CD8-positive, alpha-beta T cell (primary cell): ENCODE measurements at places on chromosomes 3 and 15. TPM values are rescaled to one million over a fixed set of nuclear protein-coding genes. Genes with fewer than 3 reads are reported as not detected.

DNA sequence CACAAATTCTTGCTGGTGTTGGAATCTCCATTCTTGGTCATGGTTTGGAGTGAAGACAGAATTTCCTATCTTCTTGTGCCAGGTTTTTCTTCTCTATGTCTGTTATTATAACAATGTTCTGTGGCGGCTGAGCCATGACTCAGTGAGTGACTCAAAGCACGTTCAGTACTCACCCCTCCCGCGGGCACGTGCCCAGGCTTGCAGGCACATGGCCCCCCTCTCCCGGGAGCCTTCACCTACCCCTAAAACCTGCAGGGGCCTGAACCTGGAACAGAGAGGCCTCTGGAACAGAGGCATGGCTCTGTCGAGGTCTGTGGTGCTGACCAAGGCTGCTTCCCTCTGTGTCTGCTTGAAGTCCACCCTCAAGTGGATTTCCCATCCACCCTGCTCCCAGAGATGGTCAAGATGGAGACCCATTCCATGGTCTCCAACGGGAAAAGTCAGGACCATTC, 27.6 kb downstream of the PLXNB1 start:
- no peak for DNase-seq

GRCh38 chr3:46663591-46664135, 29.8 kb downstream of the ALS2CL start:
- DNase-seq: no peak

Gene PCLAF
- 0.65 TPM for total RNA-seq

DNA sequence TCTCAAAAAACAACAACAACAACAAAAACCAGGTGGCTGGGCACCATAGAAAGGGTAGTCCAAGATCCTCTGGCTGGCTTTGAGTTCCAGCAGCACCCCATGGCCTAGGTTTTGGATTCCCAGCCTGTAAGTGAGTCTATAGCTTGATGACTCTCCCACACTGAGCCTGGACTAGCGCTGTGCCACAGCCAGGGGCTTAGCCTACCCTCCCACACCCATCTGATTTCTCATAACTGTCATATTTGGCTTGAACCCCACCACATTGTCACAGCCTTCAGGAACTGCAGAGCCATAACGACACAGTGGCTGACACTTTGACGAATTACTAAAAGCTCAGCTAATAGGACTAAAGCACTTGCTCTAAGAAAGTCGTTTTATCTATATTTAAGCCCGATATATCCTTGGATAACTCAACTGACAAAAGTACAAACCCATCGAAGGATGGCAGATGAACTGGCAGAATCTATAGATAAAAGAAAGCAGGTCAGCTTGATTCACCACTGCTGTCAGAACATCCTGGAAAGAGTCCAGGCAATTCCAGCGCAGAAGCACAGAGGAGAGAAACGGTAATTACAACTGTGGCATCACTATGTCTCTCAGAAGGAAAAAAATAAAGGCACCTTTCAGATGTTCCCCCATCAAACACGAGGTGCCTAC, 62.1 kb downstream of the HOMER2 start:
- DNase-seq: no peak

Gene SV2B
- total RNA-seq: not detected

- DNase-seq: no peak
Measured at GRCh38 chr15:46278486-46279090, 643.8 kb downstream of the SQOR start.

Gene RTP4
- total RNA-seq: 1.5 TPM

Gene ACSBG1
- total RNA-seq: 0.14 TPM

- DNase-seq: no peak
Measured at GRCh38 chr15:57591822-57592367, at the start of gene MYZAP. Gene MYZAP, plus strand, starts transcription at chr15:57591904. Its CDS starts 131 bp downstream, at chr15:57592035.

DNA sequence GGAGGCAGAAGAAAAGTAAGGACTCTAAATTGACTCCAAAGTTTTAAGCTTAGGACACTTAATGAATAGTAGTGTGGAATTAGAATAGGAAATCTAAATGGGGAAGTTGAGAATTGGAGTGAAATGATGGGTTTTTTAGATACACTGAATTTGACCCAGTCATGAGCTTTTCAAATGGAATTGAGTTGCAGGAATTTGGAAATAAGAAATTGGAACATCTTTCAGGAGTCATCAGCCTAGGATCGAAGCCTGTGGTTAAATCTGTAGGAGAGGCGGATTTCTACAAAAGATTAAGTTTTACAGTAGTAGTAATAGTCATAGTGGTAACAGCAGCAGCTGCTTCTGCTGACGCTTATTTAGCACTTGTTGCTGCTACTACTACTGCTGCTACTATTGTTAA, 129.0 kb upstream of the LRRFIP2 start:
- no peak for DNase-seq

GRCh38 chr3:8128686-8129085, 372.9 kb upstream of the LMCD1 start:
- DNase-seq: no peak

Gene GPR15
- total RNA-seq: 9.1 TPM

DNA sequence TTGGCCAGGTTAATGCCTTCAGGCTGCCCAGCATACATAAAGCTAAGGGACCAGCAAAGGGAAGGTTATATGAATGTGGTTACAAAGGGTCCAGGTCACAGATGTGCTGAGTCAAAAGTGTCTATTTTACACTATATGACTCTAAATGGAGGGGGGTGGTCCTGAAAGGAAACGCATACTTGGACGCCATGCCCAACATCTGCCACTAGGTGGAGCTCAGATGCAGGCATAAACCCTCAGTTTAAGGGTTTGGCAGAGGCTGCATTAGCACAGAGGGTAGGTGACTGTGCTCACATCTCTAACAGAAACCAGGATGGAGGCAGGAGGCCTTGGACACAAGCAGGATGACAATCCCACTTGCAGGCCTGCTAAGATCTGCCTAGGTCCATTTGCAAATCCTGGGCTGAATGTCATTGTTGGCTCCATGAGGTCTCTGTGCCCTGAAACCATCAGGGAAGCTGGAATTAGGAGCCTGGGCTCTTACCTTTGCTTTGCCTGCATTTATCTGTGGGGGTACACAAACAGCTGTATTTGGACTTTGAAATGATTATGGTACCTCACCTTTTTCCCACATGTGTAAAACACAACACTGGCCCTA, 55.8 kb downstream of the ZNF621 start:
- DNase-seq: peak; percentile 63

DNA sequence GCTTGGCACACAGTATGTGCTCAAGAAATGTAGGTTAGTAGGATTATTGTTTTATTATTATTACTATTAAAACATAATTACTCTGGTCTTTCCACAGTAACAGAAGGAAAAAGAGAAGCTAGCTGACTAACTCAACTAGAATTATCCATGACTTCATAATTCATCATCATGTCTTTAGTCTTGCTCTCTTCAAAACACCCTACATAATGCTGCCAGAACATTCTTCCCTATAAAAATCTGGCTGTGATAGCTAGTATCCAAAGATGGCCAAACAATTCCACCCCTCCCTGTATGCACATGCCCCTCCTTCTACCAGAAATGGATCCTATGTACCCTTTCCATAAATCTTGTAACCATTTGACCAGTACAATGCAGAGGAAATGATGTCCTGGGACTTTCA, 48.8 kb upstream of the SRGAP3 start:
- DNase-seq: no peak

Gene GOLGA6B
- not detected for total RNA-seq

DNA sequence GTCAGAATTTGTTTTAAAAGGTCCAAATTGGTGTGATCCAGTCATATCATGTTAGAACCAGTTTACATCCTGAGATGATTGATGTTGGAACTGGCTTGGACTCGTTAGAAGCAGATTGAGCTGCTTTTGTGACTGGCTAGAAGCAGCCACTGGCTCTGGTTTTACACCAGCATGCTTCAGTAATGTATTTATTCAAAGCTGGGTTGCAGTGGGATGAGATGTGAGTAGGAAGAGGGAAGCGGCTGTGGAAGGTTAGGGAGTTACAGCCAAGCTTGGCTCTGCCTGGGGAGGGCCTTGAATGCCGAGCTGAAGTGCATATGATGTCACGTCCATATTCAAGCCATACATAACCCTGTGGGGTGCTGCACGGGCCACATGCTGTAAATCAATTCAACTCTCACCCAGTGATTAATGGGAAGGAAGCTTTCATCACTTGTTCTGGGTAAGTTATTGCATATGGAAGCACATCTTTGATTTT, 104.0 kb upstream of the SMAD3 start:
- DNase-seq: no peak

Gene GABRR3
- not detected for total RNA-seq

DNA sequence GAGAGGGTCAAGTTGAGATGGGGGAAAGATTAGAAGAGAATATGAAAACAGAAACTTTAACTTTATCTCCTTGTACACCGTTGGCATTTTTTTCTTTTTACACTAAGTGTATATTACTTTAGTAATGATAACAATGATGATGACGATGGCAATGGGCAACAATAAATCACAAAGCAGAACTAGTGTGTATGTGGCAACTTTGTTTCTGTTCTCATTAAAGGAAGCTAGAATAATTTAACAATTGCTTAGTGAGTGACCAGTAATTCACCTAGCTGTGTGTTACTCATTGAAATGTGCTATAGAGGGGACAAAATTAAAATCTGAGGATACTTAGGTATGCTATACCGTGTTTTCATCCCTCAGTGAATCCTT, 318.5 kb upstream of the TBL1XR1 start:
- DNase-seq: no peak

Gene HGD
- 3.2 TPM for total RNA-seq

GRCh38 chr3:177475356-177475665, 278.0 kb upstream of the TBL1XR1 start:
- no peak for DNase-seq

Gene KBTBD13
- not detected for total RNA-seq

Gene INKA1
- 1.00 TPM for total RNA-seq

Gene SLC38A3
- total RNA-seq: 7.2 TPM
